Small intestine (tissue), 16 donors: ENCODE measurements at places on chromosomes 13 and 19. TPM values are rescaled to one million over a fixed set of nuclear protein-coding genes. Genes with fewer than 3 reads are reported as not detected.
A peak's percentile ranks its signal among the peaks of the same experiment; 100 is the strongest.

GRCh38 chr19:42076380-42076944, 496 bp downstream of the ZNF574 start:
- DNase-seq = no peak
- H3K4me1 ChIP-seq = peaks cover 2% of the 10 kb centered on the region

GRCh38 chr19:2302319-2303210, 5.4 kb downstream of the LINGO3 start:
- no peak overlapping the region for H3K27ac ChIP-seq
- H3K4me1 ChIP-seq = no peaks in the 10 kb centered on the region
- H3K36me3 ChIP-seq = no peaks in the 10 kb centered on the region
- peak; percentile 70 for DNase-seq
- peaks cover 11% of the 10 kb centered on the region for H3K27me3 ChIP-seq

Gene EIF3K
- polyA plus RNA-seq = 619 TPM

DNA sequence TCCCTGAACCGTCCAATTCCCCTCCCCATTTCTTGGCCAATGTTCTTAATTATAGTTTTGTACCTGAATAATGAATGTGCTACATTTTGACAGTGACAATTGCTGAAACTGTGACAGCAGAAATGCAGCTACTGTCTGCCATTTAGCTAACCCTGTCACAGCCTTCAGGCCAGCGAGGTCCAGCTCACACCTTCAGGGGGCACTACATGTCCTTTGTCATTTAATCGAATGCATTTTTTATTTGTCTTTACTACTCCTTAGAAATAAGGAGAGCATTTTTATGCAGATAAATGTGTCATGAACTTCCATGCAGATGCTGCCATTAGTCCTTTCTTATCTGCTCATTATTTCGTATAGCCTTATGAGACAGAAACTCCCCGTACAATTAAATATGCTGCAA, 159.9 kb downstream of the MZT1 start:
- DNase-seq = no peak
- H3K27ac ChIP-seq = no peak overlapping the region
- no peak overlapping the region for H3K4me3 ChIP-seq
- no peaks in the 10 kb centered on the region for H3K36me3 ChIP-seq

Gene CCDC122
- 2.8 TPM for polyA plus RNA-seq

Gene ZNF528
- 5.1 TPM for polyA plus RNA-seq

Gene PEAK3
- polyA plus RNA-seq = 0.54 TPM

DNA sequence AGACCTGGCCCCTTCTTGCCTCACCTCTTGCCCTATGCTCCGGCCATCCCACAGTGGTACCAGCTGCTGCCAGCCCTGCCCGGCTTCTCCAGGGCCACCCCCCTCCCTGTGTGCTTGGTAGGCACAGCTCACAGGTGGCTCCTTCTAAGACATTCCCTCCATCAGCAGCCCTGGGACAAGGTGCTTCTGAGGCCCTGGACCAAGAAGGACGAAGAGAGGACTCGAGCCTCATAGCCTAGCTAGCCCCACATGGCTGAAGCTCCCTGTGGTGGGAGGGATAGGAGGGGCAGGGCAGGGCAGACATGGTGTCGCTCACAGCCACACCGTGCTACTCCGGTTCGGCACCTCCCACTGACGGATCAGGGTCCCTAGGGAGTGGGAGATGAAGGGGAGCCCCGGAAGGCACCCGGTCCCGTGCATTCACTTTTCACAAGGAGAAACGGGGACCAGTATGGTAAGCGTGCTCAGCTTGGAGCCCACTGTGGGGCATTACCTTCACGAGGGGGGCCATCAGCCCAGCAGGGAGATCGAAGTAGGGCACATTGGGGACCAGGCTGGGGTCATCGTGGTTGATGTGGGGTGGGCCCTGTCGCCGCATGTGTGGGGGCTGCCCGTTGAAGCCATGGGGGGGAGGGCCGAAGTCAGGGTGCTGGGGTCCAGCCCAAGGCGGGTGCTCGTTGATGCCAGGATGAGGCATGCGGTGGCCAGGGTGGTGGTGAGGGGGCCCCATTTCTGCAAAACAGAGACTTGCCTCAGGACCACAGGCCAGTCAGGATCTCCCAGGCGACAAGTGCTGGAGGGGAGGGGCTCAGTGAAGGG, 19.5 kb downstream of the CHERP start:
- no peaks in the 10 kb centered on the region for H3K27me3 ChIP-seq
- no peaks in the 10 kb centered on the region for H3K4me1 ChIP-seq
- H3K27ac ChIP-seq = no peak overlapping the region
- H3K36me3 ChIP-seq = peaks cover 31% of the 10 kb centered on the region
- H3K4me3 ChIP-seq = no peak overlapping the region
- no peak for DNase-seq

DNA sequence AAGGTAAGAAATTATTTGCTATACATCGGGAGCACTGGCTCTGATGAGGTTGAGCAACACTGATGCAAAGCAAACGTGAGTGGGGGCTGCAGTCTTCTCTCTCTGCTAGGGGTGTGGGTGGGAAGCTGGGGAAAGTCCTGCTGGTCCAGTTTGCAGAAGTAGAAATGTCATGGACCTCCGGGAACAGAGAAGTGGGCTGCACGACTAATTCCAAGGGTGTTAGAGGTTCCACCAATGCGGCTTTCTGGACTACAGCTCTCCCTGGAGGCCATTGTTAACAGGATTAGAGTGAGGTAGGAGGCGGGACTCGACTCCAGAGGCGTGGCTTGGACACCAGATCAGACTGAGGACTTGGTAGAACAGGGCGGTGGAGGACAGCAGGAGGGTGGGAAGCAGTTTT, 5.7 kb upstream of the FBXO27 start:
- H3K27me3 ChIP-seq = no peaks in the 10 kb centered on the region
- H3K27ac ChIP-seq = no peak overlapping the region
- no peaks in the 10 kb centered on the region for H3K4me1 ChIP-seq
- peak; percentile 80 for DNase-seq
- no peak overlapping the region for H3K4me3 ChIP-seq
- no peaks in the 10 kb centered on the region for H3K36me3 ChIP-seq

Gene GPC5
- 0.18 TPM for polyA plus RNA-seq

- H3K36me3 ChIP-seq = peaks cover 5% of the 10 kb centered on the region
- H3K4me1 ChIP-seq = no peaks in the 10 kb centered on the region
- no peak overlapping the region for H3K4me3 ChIP-seq
- no peak overlapping the region for H3K27ac ChIP-seq
- H3K27me3 ChIP-seq = no peaks in the 10 kb centered on the region
Observed at GRCh38 chr13:100274942-100275506, 186.1 kb downstream of the PCCA start.

GRCh38 chr13:58587183-58587582, 955.6 kb downstream of the PCDH17 start:
- no peak overlapping the region for H3K27ac ChIP-seq
- H3K4me1 ChIP-seq = no peaks in the 10 kb centered on the region
- H3K4me3 ChIP-seq = no peak overlapping the region
- H3K36me3 ChIP-seq = no peaks in the 10 kb centered on the region
- no peak for DNase-seq

Gene AXL
- 12.0 TPM for polyA plus RNA-seq

DNA sequence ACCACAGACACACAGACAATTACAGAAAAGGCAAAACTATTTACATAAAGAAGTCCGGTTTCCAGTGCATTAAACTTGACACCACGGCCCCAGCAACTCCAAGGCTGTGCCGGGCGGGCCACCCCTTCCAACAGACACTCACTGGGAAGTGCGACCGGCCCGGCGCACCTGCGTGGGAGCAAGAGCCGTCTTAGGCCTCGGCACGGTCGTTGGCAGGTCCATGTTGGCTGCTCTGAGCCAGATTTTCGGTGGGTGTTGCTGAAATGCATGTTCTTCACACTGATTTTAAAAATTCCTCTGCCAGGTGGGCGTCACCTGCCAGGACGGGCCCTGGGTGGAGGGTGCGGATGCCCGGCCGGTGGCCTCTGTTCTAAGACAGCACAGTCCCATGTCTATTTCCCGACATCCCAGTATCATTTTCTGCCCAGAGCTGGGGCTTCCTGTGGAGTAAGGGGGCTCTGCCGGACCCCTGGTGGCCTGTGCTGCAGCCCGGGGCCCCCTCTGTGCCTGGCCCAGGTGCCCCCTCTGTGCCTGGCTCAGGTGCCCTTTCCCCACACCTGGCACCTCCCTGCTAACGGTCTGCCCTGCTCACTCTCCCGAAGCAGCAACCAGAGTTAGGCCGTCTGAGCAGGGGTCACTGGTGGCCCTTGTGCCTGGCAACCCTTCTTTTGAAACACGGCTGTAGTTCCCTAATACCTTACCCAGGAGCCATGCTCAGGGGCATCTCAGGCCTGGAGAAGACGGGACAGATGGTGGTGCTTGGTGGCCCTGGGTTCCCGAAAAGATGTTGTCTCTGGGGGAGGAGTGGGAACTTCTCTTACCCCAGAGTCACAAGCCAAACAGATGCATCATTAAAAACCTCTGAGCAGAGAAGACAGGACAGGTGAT, 9.2 kb downstream of the TMEM255B start:
- no peak for DNase-seq

Gene SEMA6B
- polyA plus RNA-seq = 6.0 TPM

DNA sequence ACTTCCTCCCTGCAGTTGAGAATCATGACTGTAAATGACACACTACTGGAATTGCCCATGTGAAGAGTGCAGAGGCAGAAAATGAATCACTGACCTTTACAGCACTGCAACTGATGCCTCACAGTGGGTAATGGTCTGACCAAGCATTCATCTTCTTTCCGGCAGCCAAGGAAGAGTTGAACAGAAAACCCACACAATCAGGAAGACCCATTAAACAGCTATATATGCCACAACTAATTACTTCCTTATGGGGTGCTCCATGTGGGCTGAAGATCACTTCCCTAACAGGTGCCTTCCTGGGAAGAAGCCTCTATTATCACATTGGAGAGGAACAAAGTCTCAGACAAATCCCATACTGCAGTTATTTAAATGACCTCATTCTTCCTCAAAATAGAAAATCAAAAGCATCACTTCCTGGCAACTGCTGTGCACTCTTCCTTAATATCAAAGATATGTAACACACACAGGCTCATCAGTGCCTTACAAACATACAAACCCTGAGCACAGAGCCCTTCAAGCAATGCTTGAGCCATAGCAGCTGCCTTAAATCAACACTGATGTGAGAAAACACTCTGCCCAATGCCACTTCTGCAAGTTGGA, 45.8 kb downstream of the RUBCNL start:
- H3K27me3 ChIP-seq = no peaks in the 10 kb centered on the region
- H3K27ac ChIP-seq = no peak overlapping the region
- peaks cover 5% of the 10 kb centered on the region for H3K4me1 ChIP-seq
- H3K36me3 ChIP-seq = no peaks in the 10 kb centered on the region
- H3K4me3 ChIP-seq = no peak overlapping the region

DNA sequence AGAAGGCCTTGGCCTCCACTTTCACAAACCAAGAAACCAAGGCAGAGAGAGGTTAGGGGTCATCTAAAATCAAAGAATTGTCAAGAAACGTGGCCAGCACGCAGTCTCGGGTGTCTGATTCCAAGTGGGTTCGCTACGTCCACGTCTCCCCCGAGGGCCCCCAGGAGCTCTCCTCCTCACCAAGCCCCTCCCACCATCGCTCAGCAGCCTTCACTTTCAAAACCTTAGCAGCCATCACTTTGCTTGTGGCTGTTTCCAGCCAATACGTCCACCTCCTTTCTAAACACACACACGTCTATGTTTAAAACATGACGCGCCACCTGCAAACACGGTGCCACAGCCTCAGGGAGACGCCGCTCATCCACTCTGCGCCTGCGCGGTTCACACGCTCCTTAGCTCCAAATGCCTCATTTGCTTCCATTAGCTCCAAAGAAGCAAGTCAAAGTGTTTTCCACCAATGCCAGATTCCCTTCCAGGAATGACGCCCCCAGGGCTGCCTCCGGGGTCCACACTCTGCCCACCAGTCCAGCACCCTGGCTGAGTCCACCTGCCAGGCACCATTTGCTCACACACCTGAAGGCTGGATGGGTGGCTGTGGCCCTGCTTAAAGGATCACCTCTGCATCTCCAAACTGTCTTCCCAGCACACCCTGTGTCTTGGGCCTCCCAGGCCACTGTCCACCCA, 5.5 kb downstream of the RASA3 start:
- no peak for DNase-seq
- H3K27ac ChIP-seq = no peak overlapping the region
- peaks cover 24% of the 10 kb centered on the region for H3K36me3 ChIP-seq
- H3K4me1 ChIP-seq = peaks cover 6% of the 10 kb centered on the region

Gene LHB
- polyA plus RNA-seq = 0.12 TPM

GRCh38 chr13:99287551-99287950, 19.6 kb downstream of the GPR183 start:
- H3K27ac ChIP-seq = no peak overlapping the region
- H3K27me3 ChIP-seq = no peaks in the 10 kb centered on the region
- no peaks in the 10 kb centered on the region for H3K36me3 ChIP-seq
- no peak overlapping the region for H3K4me3 ChIP-seq
- DNase-seq = no peak

- H3K4me1 ChIP-seq = no peaks in the 10 kb centered on the region
- no peak overlapping the region for H3K27ac ChIP-seq
- H3K4me3 ChIP-seq = no peak overlapping the region
- H3K36me3 ChIP-seq = no peaks in the 10 kb centered on the region
Observed at GRCh38 chr13:80530191-80530590, 189.3 kb upstream of the SPRY2 start.

DNA sequence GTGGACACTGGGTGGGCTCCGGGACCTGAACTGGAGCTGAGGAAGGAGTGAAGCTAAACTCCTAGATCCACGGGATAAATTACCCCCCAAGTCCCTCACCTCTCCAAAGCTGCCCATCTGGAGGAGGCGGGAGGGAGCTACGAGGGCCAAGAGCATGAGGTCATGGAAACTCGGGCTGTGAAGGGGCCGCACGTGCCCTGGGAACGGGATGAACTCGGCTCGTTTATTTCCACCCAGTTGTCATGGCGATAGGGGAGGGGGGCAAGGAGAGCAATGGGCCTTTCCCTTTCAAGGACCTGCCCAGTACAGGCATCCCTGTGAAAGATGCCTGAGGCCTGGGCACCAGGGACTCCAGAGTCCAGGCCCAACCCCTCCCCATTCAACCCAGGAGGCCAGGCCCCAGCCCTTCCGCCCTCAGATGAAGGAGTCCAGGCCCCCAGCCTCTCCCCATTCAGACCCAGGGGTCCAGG, 3.8 kb downstream of the PPP1R12C start:
- no peak for DNase-seq
- no peaks in the 10 kb centered on the region for H3K27me3 ChIP-seq
- H3K4me3 ChIP-seq = no peak overlapping the region
- no peak overlapping the region for H3K27ac ChIP-seq
- peaks cover 9% of the 10 kb centered on the region for H3K4me1 ChIP-seq

DNA sequence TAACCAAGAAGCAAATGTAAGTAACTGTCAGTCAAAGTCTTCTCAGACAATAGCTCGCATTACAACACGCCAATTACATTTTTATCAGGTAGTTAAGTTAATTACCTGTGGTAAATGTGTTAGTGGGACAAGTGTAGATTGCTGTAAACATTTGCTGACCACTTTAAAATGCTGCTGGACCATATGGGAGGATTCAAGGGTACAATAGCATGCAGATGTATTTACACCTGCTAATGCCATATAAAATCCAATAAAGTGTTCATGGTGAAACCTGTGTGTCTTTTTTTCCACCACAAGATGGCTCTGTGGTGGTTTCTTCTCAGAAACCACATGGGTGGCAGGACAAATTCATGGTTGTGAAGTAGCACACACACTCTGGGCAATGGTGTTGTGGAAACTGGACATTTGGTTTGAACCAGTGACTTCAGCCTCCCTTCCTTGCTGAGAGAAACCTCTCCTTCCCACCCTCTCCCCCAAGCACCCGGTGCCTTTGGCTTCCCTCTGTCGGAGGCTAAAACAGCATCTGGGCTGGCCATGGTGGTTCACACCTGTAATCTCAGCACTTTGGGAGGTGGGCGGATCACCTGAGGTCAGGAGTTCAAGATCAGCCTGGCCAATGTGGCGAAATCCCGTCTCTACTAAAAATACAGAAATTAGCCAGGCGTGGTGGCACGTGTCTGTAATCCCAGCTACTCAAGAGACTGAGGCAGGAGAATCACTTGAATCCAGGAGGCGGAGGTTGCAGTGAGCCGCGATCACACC, 18.1 kb upstream of the GTF3A start:
- no peaks in the 10 kb centered on the region for H3K36me3 ChIP-seq
- peaks cover 4% of the 10 kb centered on the region for H3K4me1 ChIP-seq
- no peak overlapping the region for H3K4me3 ChIP-seq
- DNase-seq = peak; percentile 82
